ENCODE measurements at places on chromosomes 4 and X.

DNA sequence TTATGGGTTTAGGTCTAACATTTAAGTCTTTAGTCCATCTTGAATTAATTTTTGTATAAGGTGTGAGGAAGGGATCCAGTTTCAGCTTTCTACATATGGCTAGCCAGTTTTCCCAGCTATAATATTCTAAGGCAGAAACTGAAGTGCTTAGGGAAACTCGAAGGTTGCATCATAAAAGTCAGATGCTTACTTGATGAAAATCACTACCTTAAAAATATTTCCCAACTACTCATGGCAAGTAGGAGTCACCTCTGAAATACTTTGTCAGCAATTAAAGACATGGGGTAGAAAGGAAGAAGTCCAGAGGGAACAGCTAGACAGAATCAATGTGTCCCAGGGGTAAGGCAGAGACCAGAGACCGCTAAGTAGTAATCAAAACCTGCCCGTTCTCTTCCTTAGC is 6.3 kb upstream of the AP1S2 start:
- DNase-seq, result no peak

- no peak for DNase-seq
These were observed 645.0 kb upstream of the ATOH1 start for GRCh38 chr4:93183576-93183975.

GRCh38 chr4:6751611-6752485 is 30.7 kb upstream of the KIAA0232 start:
- no peak for DNase-seq

DNA sequence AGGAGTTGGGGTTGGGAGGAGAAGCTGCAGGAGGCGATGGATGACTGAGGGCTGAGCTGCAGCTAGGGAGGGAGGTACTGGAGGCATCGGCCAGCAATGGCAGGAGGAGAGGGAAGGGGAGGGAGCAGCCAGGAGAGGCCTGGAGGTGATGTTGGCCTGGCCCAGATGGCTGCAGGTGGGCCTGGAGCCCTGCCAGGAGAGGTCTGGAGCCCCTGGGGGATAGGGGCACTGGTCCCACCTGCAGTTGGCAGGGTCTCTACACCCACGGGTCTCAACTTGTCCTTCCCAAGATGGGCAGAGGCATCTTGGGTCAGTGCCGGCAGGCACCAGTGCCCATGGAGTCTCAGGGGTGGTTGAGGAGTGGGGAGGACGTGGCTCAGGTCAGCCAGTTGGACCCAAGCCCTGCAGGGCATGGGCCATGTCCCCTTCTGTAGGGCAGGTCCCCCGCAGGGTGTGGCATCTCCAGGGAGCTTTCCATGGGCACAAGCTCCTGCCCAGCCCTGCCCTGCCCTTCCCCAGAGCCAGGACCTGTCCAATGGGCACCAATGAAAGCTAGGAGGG is 2.7 kb upstream of the MXD4 start:
- DNase-seq, result no peak

DNA sequence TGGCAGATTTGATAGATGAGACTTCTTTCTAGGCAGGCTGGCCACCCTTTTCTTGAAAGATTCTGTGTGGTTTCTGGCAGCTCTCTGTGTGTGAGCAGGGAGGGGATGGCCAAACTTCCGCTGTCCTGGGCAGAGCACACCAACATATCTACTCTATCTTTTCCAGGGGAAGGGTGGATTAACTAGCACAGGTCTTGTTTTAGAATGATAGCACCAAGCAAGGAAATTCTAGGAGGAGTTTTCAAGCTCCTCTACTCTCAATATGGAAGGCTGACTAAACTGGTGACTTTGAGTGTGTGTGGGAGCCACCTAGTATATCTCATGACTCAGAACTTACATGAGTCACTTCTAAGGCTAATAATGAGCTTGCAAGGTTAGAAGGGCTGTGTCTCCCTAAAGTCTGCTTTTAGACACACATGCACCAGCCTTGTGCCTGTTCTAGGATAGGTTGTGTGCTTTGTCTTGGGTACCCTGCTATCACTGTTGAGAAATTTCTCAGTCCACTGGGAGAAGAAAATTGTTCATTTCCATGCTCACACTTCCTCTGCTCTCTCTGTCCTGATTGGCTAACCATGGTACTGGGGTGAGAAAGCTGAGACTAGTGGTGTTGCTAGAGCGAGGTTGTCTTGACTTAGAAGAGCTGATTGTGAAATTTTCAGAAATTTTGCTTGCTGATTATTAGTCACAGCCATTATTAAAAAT is 72.9 kb downstream of the YIPF6 start:
- DNase-seq, result peak; percentile 6

DNA sequence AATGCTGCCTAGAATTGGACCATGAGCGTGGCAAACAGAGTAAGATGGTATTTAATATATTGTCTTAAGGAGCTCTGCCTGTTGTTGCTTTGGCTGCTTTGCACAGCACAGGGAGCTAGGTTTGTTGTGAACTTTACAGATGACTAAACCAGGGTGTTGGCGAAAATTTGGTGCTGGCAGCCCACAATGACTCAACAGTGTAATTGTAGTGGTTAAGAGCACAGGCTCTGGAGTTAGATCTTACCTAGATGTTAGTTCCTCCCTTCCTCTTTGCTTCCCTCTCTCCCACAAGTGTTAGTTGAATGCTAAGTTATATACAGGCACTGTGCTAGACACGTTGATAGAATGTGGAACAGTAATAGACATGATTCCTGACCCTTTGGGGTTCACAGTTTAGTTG is 128.9 kb upstream of the TRPC5 start:
- DNase-seq, result no peak

DNA sequence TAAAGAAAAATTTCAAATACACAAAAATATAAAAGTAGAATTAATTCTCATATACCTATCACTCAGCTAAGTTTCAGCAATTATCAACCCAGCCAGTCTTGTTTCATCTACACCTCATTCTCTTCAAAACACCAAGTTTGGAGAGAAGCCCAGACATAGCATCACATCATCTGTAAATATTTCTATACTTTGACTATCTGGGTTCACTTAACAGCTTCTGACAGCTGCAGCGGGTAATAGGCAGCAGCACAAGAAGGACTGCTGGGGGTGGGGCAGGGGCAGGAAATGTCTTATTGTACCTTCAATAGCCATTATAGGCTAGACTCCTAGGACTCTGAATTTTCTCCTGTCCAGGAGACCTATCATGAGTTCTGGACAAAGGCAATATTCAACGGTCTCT is 54.1 kb downstream of the PHF8 start:
- DNase-seq, result peak; percentile 1

Data from AG04450 (cell line).